SK-N-SH treated with all-trans-retinoic acid at 6 μM for 48 hours (cell line): ENCODE measurements at places on chromosomes 7 and 10.

DNA sequence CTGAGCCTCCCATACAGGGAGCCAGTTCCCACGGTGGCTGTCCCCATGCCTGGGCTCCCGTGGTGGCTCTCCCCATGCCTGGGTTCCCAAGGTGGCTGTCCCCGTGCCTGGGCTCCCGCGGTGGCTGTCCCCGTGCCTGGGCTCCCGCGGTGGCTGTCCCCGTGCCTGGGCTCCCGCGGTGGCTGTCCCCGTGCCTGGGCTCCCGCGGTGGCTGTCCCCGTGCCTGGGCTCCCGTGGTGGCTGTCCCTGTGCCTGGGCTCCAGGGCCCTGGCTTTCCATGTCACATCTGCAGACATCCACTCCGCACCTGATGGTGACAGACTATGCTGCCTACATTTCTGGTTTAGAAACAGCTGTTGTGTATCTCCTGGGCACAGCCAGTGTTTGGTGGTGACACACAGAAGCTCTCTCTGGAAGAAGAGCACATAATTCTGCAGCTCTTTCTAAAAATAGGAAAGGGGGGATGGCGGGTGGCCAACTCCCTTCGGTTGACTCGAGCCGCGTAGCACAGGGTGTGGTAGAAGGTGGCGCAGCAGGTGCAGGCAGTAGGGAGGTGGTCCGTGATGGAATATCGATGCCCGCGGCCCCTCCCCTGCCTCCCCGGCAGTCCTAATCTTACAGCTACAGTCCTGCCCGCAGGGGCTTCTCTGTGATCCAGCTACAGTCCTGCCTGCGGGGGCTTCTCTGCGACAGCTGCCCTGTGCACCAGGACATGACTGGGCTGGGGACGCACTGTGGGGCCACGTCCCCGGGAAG, 251.2 kb downstream of the DNAJB6 start:
- ATAC-seq, result no peak

- no peak for ATAC-seq
These were observed 184.9 kb upstream of the ADCY1 start for GRCh38 chr7:45389073-45389872.

- ATAC-seq, result no peak
These were observed 130.4 kb upstream of the GHITM start for GRCh38 chr10:84008878-84009277.

GRCh38 chr7:3712841-3713240, 411.8 kb downstream of the SDK1 start:
- ATAC-seq, result no peak

DNA sequence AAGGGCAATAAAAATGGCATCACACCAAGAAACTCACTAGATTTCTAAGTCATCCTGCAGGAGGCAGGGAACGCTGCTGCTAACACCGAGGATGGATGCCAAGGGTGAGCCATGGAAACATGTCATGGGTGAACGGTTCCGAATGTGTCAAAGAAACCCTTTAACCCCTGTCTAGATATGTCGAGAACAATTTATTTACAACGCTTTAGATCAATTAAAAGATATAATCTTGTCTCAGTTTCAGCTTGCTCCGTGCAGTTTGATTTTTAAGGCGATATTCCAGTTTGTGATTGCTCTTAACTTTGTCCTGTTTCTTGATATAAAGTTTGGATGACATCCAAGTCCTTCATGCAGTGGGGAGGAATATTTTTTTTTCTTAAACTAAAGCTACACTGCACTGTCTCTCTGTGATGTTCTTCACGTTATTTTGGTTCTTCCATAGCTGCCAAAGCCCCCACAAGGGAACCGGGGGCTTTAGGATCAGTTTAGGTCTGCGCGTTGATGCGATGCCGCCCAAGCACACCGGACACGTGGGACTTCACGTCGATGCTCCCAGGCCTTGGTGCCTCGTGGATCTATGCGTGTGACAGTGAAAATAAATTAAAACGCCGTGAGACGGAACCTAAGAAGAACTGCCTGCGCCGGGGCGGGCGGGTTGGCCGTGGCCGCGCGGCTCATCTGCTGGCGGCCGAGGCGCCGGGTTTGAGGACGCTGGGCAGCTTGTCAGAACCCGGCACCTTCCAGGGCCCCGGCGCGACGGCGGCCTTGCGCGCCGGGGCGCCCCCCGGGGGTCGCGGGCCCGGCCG, 220.3 kb downstream of the PHTF2 start:
- ATAC-seq, result no peak

DNA sequence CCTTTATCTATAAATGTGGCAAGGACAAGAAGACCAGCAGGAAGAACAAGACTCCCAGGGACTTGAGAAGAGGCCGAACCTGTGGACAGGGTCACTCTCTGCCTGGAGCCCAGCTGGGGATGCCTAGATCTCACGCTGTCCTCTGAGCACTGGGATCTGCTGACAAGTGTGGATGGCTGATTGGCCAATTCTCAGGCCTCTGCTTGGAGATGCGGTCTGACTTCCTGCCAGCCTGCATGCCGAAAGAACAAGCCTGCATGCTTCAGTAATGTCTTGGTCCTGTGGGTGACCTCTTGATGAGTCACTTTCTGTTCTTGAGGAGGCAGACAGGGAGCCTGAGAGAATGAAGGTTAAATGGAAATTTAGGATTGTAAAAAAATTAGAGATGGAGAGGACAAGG, 84.7 kb downstream of the TMEM178B start:
- ATAC-seq, result no peak

GRCh38 chr7:19020711-19021110, 96.7 kb downstream of the TWIST1 start:
- ATAC-seq, result peak; percentile 15; the same call in 2 of the 3 replicates

- no peak for ATAC-seq
These were observed 12.6 kb upstream of the WDFY4 start for GRCh38 chr10:48671914-48672595.

- ATAC-seq, result no peak
These were observed 145.7 kb upstream of the AHR start for GRCh38 chr7:17152721-17153120.

DNA sequence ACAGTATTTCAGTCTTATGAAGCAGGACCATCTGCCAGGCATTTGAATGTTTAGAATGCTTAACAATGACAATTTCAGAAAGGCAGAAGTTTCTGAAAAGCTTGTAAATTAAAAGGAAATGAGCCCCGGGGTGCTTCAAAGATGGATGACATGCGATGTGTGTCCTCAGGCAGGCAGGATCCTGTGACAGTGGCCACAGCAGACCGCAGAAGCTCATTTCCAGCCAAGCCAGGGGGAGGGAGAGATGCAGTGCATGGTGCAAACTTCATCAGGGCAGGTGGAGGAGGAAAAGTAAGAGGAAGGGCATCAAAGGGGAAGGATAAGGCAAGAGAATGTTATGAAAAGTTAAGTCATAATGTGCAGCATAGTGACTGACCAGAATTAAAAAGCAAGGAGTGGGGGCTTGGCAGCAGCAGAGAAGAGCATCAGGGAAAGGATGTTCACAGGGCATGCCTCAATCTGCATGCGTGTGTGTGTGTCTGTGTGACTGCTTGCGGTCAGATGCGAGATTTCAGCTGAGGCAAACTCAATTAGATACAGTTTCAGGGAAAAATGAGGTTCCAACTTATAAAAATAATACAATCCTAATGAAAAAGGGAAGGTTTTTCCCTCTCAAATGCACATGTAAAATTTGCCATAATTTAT, 173.7 kb downstream of the COBL start:
- ATAC-seq, result no peak
